Stimulated activated CD8-positive, alpha-beta memory T cell treated with anti-CD3 and anti-CD28 coated beads, Interleukin-4, amount 100 ng/mL, for 48 hours (primary cell): ENCODE measurements at places on chromosomes 12 and 14.

GRCh38 chr14:46686652-46687051 lies 35.1 kb upstream of the RPL10L start:
- DNase-seq: no peak

DNA sequence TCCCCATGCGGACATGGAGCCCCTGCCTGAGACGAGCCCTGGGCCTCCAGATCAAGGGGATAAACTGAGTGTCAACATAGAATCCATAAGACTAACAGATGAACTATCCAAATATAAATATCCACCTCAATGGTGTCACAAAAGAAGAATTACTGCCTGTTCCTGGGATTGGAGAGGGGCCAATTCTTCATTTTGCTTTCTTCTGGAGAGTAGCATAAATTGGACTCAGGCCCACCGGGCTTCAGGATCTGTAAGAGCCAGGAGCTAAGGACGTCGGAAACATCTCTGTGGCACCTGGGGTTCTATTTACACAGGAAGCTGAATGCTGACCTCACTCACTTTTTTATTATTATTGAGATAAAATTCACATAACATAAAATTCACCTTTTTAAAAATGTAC lies 408.2 kb upstream of the CCDC196 start:
- DNase-seq: no peak

DNA sequence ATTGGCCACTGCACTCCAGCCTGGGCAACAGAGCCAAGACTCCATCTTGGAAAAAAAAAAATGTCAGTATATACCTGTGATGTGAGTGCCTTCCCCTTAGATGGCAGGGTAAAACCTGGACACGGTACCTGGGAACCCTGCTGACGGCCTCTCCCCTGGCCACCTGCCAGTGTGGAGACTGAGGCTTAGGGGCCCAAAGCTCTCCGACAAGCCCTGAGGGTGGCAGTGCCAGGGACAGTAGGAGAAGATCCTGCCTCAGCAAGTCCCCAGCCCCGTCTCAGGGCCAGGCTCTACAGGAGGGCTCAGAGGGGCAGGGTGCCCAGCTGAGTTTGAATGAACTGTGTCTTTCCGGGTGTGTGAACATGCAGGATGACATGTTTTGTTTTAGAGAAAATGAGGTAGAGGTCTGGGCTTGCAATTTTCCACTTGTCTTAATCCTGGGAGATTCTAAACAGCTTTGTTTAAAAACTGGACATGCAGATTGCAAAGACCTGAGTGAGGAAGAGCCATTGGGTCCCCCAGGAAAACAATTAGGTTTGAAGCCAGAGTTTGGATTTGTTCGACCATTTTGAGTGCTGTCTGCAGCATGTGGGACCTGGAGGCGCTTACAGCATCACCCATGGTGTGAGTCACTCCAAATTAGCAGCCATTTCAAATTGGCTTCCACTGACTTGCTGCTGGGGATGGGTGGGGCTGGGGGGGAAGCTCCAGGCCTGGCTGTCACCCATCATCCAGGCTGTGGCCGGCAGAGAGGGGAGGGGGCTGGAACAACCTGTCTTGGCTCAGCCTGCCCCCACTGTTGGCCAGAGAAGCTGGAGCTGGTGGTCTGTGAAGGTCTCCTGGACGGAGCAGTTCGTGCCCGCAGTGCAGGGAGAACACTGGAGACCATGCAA lies 10.8 kb downstream of the TSPAN9 start:
- no peak for DNase-seq

DNA sequence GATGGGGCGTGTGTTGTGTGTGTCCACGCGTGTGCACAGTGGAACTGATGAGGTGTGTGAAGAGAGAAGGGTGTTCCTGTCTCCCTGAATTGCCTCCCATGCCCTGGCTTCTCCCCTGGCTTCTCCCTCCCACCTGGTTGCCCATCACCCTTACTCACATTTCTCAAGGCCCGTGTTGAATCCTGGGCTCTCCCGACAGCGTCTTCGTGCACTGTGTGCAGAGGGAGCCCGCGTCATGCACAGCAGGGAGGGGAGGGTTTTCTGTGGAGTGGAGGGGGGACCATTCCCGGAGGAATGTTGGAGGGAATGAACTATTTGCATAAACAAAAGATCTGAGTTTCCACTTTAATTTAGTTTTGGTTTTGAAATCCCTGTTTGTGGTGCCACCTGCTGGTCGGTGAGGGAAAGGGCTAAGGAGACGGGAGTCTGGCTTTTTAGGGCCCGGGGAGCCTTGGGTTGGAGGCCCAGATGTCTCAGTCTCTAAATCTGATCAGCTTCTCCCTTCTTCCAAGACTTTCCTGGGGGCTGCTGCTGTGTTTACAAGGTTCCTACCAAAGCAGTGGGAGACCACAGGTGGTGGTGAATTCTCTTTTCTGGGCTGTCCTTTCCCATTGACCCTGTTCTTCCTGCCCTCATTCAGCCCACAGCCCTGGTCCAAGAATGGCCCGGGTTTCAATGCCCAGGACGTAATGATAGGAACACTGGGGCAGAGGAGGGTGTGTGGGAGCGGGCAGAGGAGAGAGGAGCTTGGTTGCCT lies at the start of gene C1R:
Gene C1R (minus strand): TSS at position 217 of the 757 bp plus-strand sequence. CDS start 57 bp downstream, at position 160.
- peak; percentile 82 for DNase-seq

DNA sequence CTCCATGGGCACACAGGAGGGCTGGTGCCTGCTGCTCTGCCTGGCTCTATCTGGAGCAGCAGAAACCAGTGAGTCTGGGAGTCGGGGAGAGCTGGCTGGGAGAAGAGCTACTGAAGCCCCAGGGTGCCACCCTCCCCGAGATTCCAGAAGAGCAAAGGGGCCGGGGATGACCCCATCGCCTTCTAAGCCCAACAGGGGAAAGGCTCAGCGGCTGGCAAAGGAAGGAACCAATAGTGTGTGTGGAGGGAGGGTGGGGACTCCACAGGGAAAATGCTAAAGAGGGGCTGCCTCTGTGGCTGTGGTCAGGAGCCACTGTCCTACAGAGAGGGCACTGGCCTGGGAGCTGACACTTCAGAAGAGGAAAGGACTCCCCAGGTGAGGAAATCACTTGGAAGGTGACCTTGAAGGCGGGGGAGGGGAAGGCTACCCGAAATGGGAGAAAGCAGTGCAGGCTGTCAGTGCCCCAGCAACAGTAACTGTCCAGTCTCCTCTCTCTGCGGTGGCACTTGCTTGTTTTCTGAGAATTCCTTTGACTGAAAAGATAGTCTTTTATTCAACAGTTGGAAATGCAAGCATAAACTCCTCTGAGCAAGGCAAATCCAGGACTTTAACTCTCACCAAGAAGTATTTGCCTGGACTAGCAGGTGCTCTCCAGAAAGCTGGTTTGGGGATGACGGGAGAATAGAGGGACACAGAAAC lies 552 bp downstream of the TAPBPL start:
- DNase-seq: peak; percentile 59

DNA sequence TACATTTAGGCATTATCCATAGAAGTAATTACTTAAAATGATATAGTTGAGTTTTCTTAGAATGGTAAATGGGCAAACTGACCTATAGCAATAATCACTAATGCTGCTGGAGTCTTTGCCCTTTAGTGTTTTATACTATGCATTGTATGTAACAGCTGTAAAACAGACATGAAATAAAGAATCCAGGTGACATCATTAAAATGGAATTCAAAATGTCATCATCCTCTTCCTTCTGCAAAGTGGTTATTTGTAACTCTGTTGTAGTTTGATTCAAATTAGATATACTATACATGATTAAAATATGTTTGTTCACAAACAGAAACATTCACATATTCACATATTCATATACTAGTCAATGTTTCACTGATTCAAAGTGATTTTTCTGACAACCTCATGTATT lies 598.8 kb downstream of the SLC16A7 start:
- no peak for DNase-seq

DNA sequence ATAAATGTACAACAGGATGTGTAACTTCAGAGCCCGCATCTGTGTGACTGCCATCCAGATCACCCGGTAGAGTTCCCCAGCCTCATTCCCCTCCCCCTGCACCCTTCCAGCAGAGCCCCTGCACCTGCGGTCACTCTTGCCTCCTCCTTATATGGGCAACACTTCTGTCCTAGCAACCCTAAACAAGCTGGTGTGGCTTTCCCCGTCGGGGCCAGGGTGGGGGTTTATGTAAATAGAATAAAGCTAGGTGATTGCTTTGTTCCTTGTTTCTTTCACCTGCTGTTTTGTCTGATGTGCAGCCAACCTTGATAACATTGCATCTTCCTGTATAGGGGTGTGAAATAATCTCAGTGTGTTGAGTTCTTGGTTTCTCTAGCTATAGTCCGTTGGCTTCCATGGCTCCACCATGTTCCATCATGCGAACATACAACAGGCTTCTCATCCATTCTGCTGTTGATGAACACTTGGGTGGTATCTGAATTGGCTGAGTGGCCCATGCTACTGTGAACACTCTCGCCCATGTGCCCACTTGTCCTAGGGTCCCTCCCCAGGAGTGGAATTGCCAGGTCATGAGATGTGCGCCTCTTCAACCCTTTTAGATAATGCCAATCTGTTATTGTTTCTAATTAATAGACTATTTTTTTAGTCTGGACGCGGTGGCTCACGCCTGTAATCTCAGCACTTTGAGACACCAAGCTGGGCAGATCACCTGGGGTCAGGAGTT lies 102.2 kb downstream of the KIF26A start:
- peak; percentile 12 for DNase-seq

DNA sequence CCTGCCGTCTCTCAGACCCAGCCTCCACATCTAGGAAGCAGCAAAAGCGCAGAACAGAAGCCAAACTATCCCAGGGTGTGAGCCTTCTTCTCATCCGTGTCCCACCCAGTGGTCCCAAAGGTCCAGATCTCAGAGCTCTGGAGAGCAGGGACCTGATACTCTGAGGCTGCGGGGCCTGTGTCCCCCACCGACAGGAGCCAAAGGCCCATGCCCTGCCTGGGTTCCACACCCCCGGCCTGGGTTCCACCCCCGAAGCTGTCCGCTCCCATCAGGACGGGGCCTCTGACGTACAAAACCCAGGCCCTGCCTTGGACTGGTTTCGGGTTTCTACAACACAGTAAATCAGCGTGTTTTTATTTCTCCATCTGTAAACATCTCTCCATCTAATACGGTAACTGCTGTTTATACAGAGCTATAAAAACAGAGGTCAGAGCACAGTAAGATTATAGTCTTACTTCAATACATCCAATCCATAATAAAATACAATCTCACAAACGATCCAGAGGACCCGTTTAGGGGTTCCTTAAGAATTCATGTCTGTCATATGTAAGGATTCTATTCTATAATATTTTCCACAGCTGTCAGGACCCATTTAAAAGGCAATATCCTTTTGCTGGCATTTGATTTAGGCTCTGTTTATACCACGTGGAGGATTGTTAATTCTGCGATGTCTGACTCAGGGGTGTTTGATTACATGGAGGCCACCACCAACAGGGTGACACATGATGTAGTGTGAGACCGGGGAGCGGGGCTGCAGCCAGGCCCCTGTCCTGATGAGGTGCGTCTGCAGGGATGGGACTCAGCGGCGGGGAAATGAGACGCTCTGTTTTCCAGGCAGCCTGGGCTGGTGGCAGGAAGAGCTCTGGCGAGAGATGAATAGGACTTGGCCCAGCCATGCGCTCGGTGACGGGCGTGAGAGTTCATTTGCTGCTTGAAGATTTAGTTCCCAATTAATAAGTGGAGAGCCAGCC lies 110.3 kb downstream of the DICER1 start:
- DNase-seq: no peak

- no peak for DNase-seq
Measured at GRCh38 chr14:55285048-55285652, 13.9 kb downstream of the FBXO34 start.

GRCh38 chr12:114213055-114213581 lies 192.8 kb downstream of the TBX5 start:
- no peak for DNase-seq

GRCh38 chr12:26461776-26462175 lies 266.4 kb downstream of the SSPN start:
- no peak for DNase-seq

GRCh38 chr12:54018468-54018984 lies 9.7 kb upstream of the HOXC6 start:
- no peak for DNase-seq

DNA sequence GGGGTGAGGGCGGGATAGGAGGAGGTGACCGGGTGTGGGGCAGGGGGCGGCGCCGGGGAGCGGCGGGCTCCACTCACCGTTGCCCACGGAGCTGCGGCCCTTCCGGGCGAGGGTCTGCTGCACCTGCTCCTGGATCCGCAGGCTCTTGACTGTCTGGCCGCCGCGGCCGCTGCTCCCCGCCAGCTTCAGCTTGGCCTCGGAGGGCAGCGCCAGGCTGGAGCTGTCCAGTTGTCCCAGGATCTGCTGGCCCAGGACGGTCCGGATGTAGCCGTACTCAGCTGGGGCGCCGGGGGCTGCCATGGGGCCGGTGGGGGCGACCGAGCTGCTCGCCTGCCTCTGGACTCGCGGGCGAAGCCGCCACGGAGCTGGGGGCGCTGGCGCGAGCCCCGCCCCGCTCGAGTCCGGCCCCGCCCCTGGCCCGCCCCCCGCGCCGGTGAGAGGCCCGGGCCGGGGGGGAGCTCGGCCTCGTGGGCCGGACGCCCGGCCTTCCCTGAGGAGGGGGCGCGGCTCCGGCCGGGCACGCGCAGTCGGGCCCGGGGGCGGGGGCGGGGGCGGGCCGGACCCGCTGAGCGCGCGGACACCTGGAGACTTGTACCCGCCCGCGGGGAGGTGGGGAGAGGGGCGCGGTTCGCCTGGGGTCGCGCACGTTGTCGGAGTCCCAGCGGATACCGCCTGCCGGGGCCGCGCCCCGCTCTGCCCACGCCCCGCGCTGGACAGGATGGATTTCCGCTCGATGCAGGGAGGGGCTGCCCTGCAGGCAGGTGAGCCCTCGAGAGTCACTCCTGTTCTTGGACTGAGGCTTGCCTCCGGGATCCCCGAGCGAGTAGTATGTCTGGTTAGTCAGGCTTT lies at the start of gene PKP2:
Gene PKP2 (minus strand): TSS at position 346 of the 849 bp plus-strand sequence. CDS start 46 bp downstream, at position 300.
- peak; percentile 30 for DNase-seq

DNA sequence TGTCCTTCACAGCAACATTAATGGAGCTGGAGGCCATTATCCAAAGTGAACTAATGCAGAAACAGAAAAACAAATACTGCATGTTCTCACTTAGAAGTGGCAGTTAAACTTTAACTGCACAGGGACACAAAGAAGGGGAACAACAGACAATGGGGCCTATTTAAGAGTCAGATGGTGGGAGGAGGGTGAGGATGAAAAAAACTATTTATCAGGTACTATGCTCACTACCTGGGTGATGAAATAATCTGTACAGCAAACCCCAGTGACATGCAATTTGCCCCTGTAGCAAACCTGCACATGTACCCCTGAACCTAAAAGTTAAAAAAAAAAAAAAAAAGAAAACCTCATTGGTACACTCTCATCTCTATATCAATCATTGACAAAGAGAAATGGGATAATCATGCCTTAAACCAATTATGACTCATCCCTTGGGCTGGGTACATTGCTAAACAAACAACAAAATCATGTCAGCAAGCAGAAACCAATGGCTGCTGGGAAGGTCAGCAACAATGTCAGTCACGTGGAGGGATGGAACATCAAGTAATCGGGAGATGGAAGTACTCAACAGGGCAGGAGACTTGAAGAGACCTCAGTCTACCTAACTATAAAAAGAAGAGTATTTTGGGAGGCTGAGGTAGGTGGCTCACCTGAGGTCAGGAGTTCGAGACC lies 479.2 kb downstream of the RMST start:
- DNase-seq: no peak

DNA sequence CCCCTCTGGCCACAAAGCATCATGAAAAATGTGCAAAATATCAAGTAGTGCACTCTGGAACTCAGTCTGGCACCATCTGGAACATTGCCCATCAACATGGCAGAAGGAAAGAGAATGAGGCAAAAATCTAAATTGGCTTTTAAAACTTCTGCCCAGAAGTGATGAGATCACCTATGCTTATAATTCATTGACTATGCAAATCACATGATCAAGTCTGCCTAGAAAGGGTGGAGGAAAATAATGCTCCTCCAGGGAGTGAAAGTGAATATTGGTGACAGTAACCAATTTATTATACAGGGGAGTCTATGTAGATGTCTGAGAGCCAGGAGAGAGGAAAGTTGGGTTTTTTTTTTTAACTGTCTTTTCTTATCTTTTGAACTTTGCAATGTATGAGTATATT lies 73.3 kb upstream of the HIF1A start:
- no peak for DNase-seq
